NCI-H524 (cell line): ENCODE measurements at places on chromosomes 7 and 10.
A peak's percentile ranks its signal among the peaks of the same experiment; 100 is the strongest.

DNA sequence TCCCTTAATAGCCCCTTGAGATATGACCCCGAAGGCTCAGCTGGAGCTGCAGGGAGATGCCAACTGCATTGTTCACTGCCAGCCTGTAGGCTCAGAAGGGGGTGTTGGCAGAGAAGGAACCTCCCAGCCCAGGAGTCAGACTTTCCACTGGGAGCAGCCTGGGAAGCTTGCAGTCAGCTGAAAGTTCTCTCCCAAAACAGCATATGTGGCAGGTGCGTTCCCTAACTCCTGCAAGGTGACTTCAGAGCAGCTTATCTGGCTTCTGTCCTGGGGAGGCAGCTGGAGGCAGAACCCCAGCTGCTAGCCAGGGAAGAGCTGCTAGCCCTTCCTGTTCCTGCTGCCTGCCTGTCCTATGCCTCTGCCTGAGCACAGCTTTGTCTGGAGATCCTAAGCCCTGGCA, 8.1 kb downstream of the SFTPA2 start:
- DNase-seq: peak; percentile 4

DNA sequence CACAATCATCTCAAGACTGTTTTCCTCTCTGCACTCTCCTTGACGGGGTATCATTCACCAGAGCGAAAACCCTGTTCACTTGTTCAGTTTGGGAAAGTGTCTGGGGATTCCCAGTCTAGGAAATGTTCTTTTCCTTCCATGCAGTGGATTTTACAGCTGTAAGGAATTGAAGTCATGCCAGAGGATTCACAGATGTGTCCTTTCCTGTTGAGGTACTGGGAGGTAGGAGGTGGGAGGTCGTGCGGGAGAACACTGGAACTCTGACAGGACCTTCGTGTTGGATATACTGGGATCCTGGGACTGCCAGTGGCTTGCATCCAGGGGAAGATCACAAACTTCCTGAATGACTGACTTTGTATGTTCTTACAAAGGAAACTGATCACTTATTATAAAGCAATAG, 185.5 kb downstream of the BMPER start:
- no peak for DNase-seq

DNA sequence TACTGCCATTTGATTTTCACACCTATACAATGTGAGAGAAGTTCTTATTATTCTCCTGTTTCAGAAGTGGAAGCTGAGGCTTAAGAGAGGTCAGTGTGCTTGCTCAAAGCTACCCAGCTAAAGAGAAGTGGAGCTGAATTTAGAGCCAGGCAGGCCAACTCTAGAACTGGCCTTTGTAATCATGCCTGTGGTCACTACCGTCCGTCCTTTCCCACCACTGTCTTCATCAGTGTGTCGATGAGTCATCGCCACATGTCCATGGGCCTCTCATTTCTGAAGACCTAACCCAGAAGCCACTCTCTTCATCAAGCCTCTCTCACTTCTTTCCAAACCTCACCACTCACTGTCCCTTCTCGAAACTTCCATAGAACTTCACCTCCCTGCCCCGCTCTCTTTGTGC, 237.8 kb downstream of the KIAA1217 start:
- no peak for DNase-seq

GRCh38 chr7:130383187-130383980, 3.1 kb downstream of the CPA1 start:
- no peak for DNase-seq

- no peak for DNase-seq
These were observed 17.9 kb downstream of the CLRN3 start for GRCh38 chr10:127874671-127875448.
